ENCODE measurements at places on chromosomes 7 and 10.

DNA sequence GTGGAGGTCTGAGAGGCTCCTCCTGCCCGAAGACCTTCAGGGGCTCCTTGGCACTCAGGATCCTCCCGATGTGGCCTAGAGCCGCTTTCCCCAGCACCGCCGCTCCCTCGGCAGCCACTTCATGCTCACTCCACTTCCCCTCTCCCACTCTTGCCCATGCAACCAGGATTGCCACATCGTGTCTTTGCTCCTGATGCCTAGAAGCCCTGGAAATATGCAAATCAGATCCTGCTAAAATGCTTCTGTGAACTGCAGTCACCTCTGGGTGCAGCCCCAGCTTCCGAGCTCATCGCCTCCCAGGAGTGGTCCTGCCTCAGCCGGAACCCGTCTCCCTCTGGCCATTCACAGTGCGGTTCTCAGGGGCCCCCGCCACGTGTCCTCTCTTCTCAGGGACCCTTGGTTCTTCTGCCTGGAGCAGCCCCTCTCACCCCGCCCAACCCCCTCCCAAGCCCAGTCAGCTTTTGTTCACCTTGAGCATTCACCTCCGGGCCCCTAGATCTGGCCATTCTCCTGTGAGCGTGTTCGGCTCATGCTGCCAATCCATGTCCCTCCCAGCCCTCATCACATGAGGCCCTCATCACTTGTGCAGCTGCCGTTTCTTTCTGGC is 175.5 kb downstream of the ADARB2 start:
- no peak for DNase-seq

GRCh38 chr10:5560817-5561703 is 36.3 kb downstream of the CALML3 start:
- DNase-seq = no peak

GRCh38 chr10:63256009-63256773 is 123.1 kb downstream of the NRBF2 start:
- DNase-seq = no peak

DNA sequence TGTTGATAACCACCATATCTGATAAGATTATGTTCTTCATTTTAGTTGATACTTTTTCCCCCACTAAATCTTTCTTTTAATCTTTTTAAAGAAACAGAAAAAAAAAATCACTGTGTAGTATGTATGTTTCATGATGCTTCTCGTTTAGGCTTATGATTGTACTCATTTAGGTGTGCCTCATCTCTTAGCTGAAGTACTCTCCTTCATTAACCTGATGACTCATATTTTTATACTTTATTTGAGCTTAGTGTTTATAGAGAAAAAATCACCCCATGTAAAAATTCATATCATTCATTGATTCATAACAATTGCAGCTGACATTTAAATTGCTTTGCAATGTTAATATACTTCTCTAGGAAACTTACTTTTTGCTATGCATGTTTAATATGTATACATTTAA is 158.9 kb downstream of the MLLT10 start:
- no peak for DNase-seq
